Activated CD4-positive, alpha-beta T cell treated with anti-CD3 and anti-CD28 coated beads for 4 hours (primary cell): ENCODE measurements at places on chromosomes 5 and 9.

DNA sequence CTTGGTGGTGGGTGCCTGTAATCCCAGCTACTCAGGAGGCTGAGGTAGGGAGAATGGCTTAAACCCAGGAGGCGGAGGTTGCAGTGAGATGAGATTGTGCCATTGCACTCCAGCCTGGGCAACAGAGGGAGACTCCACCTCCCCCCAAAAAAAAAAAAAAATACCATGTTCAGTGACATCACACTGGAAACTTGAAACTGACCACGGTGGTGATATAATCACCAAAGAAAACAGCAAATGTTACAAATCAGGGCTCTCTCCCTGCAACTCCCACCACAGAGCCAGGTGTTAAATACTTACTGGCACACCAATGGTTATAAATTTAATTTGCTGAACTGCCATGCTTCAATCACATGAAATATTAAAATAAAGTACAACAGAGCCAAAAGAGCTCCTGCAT, 81.4 kb downstream of the ZNF608 start:
- no peak for DNase-seq

DNA sequence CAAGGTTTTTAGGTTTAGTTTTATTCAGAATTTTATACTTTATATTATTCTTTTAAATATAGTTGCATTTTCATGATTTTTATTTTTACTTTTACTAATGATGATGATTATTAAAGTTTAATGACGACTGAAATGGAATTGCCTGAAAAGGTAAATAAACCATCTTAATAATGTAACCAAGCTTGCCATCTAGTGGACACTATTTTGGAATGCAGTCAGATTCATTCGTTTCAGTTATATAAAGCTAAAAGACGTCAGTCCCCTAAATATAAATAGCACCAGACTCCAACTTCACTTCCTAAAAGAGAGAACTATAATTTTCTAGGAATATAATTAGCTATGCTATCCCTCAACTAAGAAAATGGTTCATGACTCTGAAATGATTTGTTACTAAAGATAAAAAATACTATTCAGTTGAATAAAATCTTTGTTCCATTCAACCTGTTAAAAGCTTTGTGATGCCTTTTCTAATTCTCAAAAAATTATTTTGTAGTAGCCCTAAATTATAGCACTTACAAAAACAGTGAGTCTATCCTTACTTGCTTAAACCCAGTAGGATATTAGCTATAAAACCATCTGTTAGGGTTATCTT, 19.9 kb downstream of the ABITRAM start:
- no peak for DNase-seq

DNA sequence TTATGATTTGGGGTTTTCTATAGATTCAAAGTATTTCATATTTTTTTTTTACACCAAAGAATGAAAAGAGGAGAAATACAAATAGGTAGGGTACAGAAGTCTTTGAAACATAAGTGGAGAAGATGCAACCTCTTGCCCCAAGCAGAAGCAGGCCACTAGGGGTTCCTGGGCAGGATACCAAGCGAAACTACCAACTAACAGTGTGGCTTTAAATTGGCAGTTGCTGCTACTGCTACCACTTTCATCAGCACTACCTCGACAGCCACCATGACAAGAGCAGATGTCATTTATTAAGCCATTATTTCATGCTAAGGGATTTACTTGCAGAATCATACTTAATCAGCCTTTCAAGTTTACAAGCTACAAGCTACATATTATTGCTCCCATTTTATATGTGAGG, 288.1 kb downstream of the NR3C1 start:
- DNase-seq, result no peak

- peak; percentile 55 for DNase-seq
These were observed 482 bp downstream of the CD14 start for GRCh38 chr5:140632366-140633020.

- DNase-seq, result no peak
These were observed 18.8 kb downstream of the NANS start for GRCh38 chr9:98075332-98075805.
